GOT3 (cell line): ENCODE measurements at places on chromosomes 4 and X.

GRCh38 chrX:23765449-23765848 is 17.5 kb upstream of the SAT1 start:
- no peak for DNase-seq

- no peak for DNase-seq
Observed at GRCh38 chr4:169151671-169152070, 119.1 kb downstream of the SH3RF1 start.

DNA sequence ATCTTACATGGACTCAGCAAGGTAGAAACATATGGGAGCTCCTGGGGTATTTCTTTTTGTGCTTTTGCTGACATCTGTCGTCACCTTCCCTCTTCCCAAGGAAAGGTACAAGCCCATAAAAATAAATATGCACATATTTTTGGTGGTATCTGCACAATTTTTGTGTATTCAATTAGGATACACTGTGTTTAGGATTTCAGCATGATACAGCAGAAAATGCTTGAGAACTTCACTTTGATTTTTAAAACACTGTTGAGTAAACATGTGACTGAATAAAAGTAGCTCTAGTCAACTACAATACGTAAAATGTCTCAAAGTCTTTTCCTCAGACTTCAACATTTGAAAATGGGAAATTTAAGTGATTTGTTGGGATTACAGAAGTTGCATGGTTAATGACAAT is 99.4 kb upstream of the SPANXC start:
- no peak for DNase-seq

DNA sequence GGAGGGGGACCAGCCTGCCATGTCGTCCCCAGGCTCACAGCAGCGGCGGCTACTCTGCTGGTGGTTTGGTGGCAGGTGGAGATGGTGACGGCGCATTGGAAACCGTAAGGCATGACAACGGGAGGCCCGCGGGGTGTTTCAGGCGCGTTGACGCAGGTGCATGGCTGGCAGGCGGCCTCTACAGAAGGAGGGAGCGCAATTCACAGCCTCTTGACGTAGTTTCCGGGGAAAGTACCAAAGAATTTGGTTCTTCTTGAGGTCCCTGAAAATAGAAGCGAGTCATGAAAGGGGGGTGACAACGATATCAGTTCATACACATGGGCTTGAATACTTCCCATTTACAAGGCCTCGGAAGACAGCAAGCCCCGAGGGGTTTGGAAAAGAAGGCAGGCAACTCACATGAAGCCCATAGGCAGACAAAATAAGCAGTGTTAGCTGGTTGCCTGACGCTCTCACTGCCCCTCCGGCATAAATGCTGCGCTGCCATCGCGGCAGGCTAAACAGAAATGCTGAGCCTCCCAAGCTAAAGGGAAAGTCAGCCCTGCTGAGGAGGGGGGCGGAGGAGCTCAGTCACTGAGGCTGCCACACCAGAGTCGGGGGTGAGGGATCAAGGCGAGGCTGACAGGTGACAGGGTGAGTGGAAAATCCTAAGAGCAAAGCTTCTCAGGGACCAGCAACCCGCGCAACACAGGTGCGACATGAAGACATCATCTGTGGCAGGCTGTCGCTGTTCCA is 52.3 kb upstream of the PDLIM3 start:
- DNase-seq: no peak

DNA sequence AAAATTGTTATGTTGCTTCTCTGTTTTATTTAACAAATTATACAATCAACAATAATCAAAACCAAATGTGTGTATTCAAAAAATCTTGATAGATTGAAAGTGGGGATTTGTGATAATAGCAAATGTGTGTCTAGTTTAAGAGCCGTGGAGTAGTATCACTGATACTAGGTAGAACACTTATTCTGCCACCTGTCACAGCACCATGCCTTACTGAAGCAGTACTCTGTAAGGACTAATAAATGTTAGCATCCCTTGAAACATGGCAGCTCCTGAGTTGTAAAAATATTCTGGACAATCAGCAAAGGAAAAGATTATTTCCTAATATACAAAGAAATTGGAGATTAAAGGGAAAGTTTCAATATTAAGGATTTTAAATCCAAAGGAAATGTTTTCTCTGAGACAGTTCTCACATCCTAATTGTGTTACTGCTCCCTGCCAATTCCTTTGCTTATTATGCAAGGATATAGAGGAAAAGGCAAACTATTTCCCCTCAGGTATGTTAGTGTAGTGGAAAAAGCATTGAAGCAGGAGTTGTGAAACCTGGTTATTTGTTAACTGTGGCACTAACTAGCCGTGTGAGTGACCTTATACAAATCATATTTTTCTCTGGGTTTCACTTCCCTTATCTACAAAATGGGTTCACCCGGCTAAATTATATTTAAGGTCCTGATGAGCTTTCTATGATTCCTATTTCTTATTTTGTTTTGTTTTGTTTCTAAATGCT is 303.1 kb downstream of the ARHGAP24 start:
- no peak for DNase-seq

DNA sequence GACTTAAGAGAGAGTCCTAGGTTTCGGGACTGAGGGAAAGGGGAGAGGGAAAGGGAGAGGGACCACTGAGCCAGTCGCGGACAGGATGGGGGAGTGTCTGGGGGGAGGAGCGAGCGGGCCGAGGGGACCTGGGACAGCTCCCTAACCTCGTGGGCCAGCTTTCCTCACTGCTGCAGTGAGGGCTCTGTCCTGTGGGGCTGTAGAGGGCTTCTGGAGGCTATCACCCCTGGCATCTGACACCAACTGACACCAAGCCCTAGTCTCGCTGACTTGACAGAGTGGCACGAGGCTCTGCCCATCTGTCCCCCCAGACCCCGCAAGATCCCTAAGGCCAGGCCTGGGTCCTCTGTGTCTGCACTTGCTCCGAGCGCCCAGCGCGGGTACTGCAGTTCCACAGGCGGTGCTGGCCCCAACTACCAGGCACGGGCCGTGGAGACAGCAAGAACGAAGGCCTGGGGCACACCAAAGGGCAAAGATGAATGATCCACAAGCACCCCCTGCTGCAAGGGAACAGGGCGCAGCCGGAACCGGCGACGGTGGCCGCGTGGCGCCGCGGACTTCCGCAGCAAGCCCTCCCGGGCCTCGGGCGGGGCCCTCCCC is 465 bp downstream of the HAUS7 start:
- no peak for DNase-seq

GRCh38 chr4:139902321-139903320 is 237.0 kb downstream of the MGST2 start:
- DNase-seq: no peak

DNA sequence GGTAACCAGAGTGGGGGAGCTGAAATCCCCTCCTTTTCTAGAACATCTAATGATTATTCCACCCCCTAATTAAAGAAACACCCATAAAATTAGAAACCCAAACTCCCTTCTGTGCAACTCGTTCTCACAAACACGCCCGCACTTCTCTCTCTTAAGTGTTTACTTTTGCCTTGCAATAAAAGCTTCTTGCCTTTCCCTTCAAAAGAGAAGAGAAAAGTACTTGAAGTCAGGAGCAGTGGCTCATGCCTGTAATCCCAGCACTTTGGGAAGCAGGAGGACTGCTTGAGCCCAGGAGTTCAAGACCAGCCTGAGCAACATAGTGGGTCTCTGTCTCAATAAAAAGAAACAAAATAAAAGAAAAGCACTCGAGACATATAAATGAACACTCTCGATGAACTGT is 3.6 kb upstream of the GPR173 start:
- DNase-seq: no peak

GRCh38 chr4:931194-931959 is 739 bp downstream of the GAK start:
- no peak for DNase-seq

DNA sequence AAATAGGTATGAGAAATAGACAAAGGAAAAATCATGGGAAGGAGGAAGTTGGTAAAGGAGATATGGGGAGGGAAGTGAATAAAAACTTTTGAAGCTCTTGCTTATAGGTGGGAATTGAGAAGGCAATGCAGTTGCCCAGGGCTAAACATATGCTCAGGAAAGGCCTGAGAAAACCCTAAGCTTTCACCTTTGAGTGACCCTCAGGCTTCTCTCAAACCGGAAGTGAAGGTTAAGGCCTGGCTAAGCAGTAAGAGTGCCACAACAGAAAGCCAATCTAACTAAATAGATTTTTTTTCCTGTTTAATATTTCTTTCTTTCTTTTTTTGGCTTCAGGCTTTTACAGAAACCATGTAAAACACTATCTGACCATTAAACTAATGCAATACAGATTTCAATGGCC is 69.5 kb upstream of the GABRA3 start:
- no peak for DNase-seq

DNA sequence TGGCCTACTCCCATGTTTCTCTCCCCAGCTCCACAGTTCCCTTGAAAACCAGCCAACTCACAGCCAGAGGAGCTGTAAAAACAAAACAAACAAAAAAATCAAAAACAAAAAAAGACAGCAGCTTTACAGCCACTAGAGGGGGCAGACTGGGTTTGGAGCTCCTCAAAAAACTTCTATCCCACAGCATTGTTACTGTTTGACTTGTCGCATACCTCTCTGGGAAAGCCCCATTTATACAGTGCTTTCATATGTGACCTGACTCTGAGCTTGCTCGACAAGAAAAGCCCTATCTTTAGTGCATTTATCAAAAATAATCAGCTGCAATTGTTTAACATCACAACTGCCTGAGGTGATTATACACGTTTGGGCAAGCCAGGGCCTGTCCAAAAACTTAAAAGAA is 21.6 kb downstream of the TSPAN6 start:
- DNase-seq: no peak

DNA sequence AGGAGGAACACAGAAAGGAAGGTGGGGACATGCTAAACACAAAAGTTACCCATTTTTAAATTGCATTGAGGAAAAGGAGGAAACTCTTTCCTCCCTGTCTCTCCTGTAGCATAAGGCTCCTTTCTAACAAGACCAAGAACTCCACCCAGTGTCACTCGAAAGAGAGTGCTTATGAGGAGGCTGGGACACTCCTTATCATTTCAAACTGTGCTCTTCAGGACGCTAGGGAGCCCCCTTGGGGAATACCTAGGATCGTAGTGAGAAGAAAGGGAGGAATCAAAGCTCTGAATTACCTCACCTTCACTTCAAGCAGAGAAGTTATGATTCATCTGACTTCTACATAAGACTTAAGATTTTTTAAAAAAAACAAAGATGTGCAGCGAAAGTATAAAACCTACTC is 65.5 kb downstream of the F9 start:
- no peak for DNase-seq

- no peak for DNase-seq
Observed at GRCh38 chr4:145453163-145453520, 28.5 kb upstream of the SMAD1 start.

- no peak for DNase-seq
Observed at GRCh38 chrX:97790850-97791249, 907.1 kb downstream of the RPA4 start.

GRCh38 chr4:7313347-7313811 is 121.0 kb downstream of the SORCS2 start:
- no peak for DNase-seq

DNA sequence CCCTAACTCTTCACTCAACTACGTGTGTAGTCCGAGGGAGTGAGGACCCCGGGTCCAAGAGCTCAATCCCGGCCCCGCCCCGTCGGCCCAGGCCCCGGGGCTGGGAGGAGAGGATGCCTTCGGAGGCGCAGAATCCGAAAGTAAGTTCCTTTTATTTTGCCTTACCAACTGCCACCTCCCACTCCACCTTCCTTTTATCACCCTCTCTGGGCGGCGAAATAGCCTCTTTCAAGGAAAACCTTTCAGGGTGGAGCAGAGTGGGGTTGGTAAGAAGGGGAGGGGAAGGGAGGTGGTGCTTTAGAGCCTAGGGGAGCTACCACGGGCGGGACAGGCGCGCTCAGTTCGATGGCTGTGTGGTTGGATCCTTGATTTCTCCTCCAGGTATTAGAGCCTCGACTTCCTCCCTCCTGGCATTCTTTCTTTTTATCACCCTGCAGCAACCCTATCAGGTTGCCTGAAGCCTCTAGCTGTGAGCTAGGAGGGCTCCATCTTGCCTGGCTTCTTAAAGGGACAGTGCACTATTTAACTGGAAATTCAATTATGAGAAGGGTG is 191.2 kb downstream of the RRAGB start:
- no peak for DNase-seq

DNA sequence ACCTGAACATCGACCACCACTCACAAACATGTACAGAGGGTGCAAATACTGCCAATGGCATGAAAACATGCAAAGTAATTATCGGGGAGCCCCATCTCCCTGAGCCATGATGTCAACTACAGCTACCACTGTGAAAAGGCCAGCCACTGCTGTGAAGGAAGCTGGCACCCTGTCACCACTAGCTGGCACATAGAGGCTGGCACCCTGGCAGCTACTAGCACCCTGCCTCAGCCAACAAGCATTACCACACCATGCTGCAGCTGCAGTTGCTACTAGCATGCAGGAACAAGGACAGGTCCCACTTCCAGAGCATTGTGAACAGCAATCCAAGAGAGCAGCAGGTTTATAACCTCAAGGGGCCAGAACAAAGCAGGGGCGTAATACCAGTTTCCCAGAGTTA is 81.4 kb downstream of the PRR32 start:
- no peak for DNase-seq

DNA sequence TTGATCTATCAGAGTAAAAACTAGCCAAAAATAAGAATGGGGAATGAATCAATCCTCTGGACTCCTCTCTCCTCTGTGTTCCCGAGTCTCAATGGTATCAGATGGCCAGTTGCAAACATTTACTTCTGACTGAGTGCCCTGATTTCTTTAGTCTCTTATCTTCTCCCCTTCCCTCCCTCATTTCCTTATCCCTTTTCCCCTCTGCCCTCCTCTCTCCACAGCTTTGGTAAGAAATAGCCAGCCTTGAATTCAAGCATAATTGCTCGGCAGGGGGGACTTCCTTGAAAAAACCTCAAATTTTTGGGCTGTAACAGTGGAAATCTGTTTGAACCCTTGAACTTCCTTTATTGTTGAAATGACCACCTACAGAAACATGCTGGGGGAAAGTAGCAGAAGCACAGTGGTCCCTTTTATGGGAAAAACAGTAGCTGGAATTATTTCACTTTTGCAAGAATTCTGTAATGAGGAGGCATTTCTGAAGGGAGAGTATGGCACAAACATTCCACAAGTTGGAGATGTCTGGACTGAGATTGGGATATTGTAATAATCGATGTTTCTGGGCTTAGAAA is 40.3 kb downstream of the NHS start:
- DNase-seq: no peak

- DNase-seq: no peak
Observed at GRCh38 chr4:173420801-173421200, 21.9 kb upstream of the SCRG1 start.

GRCh38 chr4:147110473-147111367 is 165.1 kb upstream of the TTC29 start:
- DNase-seq: no peak

GRCh38 chr4:95637043-95637600 is 88.3 kb upstream of the UNC5C start:
- DNase-seq: no peak

DNA sequence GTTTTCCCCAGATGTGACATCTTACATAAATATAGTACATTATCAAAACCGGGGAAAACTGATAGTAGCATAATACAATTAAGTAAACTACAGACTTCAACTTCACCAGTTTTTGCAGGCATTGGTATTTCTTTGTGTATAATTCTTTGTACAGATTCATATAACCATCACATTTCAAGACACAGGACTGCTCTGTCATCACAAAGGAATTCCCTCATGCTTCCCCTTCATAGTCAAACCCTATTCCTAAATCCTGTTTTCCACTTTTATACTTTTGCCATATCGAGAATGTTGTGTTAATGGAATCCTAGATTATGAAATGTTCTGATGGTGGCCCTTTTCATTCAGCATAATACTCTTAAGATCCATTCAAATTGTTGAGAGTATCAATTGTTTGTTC is 36.0 kb downstream of the STIM2 start:
- no peak for DNase-seq
